ENCODE measurements at places on chromosomes 2 and 18.

GRCh38 chr2:55097082-55097460 is 46.8 kb upstream of the RTN4 start:
- no peak for DNase-seq

GRCh38 chr2:199383021-199383420 is 74.7 kb downstream of the SATB2 start:
- DNase-seq = no peak

DNA sequence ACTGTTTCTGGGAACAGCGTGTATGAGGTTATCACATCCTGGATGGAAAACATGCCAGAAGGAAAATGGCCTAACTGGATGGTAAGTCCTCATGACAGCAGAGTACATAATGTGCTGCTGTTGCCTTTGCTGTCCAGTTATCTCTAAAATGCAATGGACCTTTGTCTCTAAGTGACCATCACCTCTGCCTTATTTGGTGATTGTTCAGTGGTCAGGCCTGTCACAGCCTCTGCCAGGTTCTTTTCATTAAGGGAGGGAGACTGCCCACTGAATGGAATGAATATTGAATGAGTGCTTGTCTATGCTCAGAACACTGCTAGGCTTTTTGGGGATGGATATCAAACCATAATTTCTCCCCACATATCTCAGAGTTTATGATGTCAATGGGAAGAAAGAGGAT is 29.0 kb downstream of the SLC3A1 start:
- DNase-seq = no peak

DNA sequence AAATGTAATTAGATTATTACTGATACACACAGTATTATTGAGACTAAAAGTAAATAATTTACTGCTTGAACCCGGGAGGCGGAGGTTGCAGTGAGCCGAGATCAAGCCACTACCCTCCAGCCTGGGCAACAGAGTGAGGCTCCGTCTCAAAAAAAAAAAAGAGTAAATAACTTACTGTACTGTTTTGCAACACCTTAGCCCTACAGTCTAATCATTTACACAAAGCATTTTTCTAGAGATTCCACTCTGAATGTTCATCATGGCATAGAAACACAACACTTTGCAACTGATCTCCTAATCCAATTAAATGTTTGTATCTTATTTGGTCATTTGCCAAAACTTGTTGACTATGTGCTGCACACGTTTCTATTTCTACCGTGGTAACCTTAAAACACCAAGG is 23.4 kb upstream of the RMP24 start:
- no peak for DNase-seq

- DNase-seq = no peak
Observed at GRCh38 chr2:119897736-119898395, 115.0 kb upstream of the EPB41L5 start.

DNA sequence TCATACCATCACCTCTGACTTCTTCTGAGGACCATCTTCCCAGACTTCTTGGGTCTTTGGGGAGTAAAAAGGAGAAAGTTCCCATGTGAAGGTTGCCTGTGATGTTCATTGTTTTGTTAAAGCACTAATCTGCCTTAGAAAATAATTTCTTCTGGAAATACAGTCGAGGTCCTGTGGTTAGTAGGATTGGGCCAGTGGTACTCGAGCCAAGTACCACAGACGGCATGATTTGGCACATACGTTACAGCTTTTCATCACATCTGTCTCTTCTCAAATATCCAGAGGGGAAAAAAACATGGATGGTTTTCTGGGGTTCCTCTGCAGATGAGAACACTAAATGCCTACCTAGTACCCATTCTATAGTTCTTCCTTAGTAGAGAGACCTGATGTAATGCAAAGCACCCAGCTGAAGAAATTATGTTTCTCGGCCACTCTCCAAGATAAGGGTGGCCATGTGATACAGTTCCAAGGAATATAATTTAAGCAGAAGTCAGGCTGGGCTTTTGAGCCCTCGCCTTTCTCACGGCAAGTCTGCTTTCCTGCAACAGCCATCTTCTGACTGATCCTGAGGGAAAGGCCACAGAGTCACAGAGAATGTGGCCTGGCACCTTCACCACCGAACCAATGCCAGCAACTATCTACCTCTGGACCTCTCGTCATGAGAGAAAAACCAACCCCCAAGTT is 161.0 kb downstream of the RNF152 start:
- DNase-seq = no peak

DNA sequence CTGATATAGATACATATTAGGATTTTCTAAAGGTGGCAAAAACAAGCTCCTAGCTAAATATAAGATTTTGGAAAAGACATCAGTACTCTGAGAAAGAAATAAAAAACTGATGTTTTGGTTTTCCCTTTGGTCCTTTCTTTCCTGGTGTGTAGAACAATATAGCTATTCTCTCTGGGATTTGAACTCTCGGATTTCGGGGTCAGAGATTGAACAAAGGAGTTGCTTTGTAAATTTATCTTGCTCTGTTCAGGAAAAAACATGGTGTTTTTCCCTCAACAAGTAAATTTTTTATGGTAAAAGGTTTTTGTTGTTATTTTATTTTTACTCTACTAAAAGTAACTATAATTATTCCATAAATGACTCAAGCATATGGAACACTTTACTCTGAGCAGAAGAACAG is 889.3 kb downstream of the ERBB4 start:
- DNase-seq = no peak

DNA sequence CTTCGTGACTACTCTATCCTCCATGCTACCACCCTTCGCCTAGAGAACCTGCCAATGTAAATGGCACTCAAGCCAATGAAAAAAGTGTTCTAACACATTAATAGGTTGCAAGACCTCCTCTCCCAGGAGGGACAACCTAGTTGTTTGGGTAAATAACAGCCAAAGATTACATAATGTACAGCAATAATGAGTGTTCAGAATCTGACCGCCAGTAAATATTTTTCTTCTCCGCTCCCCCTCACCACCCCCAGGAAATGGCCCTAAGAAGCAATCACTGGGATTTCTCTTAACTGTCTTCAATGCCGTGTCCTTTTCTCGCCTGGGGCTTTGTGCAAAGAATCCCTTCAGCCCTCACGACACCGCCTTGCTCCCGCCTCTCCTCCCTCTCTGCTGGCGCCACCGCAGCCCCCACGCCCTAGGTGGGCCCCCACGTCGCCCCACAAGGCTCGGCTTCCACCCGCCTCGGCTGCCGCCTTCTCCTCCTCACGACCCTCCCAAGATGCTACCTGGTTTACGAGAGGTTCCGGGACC is 458 bp downstream of the HYCC2 start:
- no peak for DNase-seq

DNA sequence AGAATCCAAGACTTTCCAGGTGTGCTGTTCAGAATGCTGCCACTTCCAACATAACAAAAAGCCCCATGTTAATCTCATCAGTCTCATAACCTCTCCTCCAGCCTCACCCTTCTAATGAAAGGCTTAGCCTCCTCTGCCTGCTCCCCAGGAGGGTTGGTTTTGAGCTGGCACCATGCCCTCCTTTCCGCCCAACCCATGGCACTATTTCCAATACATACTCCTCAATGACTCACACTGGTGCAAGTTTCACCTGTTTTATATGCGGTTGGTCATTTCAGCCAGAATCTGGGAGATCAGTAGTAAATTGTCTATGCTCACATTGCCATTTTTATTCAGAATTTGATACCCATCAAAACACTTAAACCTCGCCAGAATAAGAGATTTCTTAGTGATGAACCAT is 157.6 kb upstream of the NRP2 start:
- no peak for DNase-seq

- DNase-seq = no peak
Observed at GRCh38 chr2:133885847-133886246, 317.6 kb upstream of the NCKAP5 start.

DNA sequence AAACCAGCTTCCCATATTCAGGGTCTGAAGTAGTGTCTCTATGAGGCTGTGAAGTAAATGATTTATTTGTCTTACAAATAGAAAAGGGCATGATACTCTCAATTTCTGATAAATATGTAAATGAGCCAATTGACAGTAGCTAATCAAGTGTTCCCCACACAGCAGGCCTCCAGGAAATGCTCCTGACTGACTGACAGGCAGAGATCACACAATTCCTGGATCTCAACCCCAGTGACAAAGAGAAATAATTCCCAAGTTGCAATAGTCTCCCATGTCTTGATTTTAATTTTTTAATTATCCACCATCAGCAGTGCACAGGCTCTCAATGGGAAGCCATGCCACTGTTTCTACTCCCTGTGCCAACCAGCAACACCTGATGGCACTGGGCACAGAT is 390.4 kb downstream of the SOX11 start:
- DNase-seq = no peak

GRCh38 chr2:101521487-101521886 is 46.6 kb upstream of the RFX8 start:
- no peak for DNase-seq

DNA sequence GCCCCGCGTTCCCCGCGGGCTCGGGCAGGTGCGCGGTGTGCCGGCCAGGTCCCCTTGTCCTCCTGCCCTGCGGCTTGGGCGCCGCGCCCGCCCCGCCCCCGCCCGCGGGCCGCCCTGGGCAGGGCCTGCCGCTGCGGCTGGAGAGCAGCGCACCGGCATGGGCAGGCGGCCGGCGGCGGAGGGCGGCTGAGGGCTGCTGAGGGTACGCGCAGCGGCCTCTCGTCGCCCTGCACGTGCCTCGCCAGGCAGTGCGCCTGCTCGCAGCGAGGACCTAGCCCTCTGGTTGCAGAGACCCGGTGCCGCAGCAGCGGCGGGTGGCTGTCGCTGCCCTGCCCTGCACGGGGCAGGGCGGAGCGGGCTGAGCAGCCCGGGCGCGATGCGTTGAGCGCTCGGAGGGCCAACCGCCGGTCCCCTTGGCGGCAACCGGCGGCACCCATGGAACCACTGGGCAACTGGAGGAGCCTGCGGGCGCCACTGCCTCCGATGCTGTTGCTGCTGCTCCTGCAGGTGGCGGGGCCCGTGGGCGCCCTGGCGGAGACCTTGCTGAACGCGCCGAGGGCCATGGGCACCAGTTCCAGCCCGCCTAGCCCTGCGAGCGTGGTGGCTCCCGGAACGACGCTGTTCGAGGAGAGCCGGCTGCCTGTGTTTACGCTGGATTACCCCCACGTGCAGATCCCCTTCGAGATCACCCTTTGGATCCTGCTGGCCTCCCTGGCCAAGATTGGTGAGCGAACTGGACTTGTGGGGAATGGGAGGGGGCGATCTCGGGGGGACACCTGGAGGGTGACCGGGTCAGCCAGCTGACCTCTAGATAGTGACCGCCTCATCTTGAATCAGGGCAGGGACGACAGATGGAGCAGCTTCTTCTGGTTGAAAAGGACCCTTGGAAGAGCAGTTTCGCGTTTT is at the start of gene SLC9A2:
Gene SLC9A2, plus strand, starts transcription at position 140 of the 906 bp plus-strand sequence. Its CDS starts 296 bp downstream, at position 436.
- no peak for DNase-seq

GRCh38 chr2:207231967-207232366 is 66.2 kb upstream of the KLF7 start:
- DNase-seq = no peak

DNA sequence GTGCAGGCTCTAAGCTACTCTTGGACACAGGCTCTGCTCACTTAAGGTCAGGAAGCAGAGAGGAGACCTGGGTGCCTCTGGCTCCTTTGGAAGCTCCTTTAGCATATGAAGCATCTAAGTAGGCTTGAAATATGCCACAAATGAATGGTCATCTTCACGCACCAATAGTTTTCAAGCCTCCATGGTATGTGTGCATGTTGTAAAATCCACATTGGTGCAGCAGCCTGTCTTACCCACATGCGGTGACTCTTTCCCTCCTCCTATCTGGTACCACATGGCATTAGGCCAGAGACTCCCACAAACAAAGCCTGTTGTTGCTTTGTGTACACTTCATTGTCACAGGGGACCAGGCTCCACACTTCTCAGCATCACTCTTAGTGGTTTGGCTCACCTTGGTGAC is 442.2 kb upstream of the RAB12 start:
- DNase-seq = no peak

GRCh38 chr2:11530864-11531465 is 2.9 kb upstream of the GREB1 start:
- no peak for DNase-seq

DNA sequence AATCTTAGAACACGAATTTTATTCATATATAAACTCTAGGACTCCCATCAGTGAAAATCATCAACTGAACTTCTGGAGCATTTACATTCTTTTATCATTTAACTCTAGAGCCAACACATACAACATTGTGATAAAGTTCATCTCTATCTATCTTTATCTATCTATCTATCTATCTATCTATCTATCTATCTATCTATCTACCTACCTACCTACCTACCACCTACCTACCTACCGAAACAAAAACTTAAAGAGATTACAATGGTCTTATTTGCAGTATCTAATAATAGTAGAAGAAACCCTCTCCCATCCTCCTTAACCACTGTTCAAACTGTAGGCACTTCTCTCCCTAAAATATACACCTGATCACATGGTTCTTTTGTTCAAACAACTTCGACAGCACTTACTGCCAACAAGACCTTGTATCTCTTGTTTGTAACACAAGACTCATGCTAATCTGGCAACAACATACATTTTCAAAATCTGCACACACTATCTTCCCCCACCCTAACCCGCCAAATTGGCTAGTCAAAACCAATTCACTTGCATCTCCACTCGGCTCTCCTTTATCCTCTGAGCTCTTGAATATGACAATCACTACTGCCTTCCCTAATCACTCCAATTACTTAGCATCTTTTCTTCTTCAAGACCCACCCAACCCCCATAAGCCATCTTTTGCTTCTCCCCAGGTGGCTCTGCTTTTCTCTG is 69.0 kb downstream of the GORASP2 start:
- no peak for DNase-seq

DNA sequence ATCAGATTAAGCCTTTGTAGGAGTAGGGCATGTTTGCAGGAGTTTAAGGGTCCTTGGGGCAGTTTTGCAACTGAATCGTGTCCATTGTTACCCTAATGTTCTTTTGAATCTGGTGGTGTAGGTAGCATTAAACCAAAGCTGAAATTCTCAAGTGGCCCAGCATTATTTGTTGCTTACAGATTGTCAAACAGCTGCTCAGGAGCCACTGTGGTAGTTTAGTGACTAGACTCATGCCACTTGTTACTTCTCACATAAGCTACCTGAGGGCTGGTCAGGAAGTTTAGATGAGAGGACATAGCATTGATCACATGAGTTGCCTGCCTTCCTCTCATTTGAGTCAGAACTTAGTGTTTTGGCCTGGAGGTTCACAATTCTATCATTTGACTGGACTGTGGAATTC is 157.6 kb downstream of the HAUS1 start:
- DNase-seq = no peak

DNA sequence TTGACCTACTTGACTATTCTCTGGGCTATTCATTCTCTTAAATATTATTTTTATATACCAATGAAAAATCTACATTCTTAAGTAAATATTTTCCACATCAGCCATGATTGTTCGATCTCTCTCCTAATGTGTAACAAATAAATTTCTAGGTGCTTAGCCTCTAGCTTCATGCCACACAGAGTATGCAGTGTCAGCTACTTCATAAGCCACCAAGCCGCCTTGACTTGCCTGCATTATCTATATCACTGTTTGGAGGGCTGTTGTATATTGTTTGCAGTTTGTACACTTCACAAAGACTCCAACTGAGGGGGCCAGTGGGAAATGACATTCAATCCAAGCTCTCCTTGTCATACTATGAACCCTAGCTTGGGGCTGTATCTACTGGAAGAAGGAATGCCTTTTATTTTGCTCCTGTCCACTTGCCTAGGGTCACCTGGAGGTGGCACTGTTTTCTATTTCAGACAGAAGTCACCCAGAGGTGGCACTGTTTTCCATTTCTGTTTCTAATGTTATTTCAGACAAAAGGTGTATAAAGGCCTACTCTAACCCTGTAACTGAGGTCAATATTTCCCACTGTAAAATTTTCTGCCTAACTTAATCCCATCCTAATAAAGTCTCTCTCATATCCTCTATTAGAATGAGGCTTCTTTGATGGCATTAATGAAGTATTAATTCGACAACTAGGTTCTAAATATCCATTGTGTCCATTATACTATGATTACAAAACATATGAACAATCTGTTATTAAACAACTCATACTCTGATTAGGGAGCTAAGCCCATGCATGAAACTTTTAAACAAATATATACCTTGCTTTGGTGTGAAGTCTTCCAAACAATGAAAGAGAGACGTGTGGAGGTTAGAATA is 36.4 kb downstream of the COL5A2 start:
- no peak for DNase-seq

Data from GOT3 (cell line).